Endothelial cell of umbilical vein (primary cell): ENCODE measurements at places on chromosomes 1 and 21. TPM values are rescaled to one million over a fixed set of nuclear protein-coding genes. Genes with fewer than 3 reads are reported as not detected.

The FAM78B gene
- not detected in 2 replicates for total RNA-seq

The LCE1D gene
- not detected in 2 replicates for total RNA-seq

The IL10 gene
- total RNA-seq, result not detected in 2 replicates

The PLPPR4 gene
- not detected in 2 replicates for total RNA-seq

The TMPRSS2 gene
- not detected in 2 replicates for total RNA-seq

The LEMD1 gene
- not detected in 2 replicates for total RNA-seq

The DCST1 gene
- not detected in 2 replicates for total RNA-seq

The MYOG gene
- total RNA-seq, result not detected in 2 replicates

The OR2T2 gene
- not detected in 2 replicates for total RNA-seq

The C2CD2 gene
- total RNA-seq, result 33.6 and 41.2 TPM in 2 replicates

The ARV1 gene
- 10.7 and 12.5 TPM in 2 replicates for total RNA-seq

The NR1I3 gene
- not detected in 2 replicates for total RNA-seq

The SLC1A7 gene
- not detected in 2 replicates for total RNA-seq

The HSPA6 gene
- total RNA-seq, result 0.13 TPM in 1 of 2 replicates, not detected in the other

The SELP gene
- 0.48 and 1.3 TPM in 2 replicates for total RNA-seq

The CLCNKA gene
- not detected in 2 replicates for total RNA-seq

The OR2M3 gene
- not detected in 2 replicates for total RNA-seq

The CRYAA gene
- not detected in 2 replicates for total RNA-seq

The LHX8 gene
- not detected in 2 replicates for total RNA-seq

The SPRR4 gene
- not detected in 2 replicates for total RNA-seq

The ELF3 gene
- 0.09 and 0.29 TPM in 2 replicates for total RNA-seq

The CACNA1S gene
- total RNA-seq, result not detected in 2 replicates

The LCE6A gene
- total RNA-seq, result not detected in 2 replicates

The TMEM61 gene
- total RNA-seq, result not detected in 2 replicates

The GPR52 gene
- total RNA-seq, result 0.72 and 2.2 TPM in 2 replicates
